ENCODE measurements at places on chromosomes 7 and 10.

- DNase-seq = no peak
Measured at GRCh38 chr7:22332461-22332870, 24.5 kb downstream of the RAPGEF5 start.

- DNase-seq = no peak
Measured at GRCh38 chr10:63671317-63671937, 150.2 kb downstream of the REEP3 start.

DNA sequence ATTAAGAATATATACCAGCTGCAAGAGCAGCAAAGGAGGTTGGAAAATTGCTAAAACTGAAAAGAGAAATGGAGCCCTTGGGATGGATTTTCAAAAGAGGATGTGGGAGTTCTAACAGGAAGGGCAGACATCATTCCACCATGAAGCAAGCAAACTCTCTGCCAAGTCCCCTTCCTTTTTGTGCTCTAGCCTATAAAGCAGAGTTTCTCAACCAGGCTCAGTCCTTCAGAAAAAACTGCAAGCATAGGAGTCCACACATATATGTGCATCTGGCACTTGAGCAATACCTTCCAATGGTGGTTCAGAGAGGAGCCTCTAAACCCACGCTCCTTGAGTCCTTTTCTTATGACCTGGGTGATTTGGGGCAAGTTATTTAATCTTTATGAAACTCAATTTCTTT is 98.6 kb upstream of the MKX start:
- no peak for DNase-seq

- no peak for DNase-seq
Measured at GRCh38 chr10:100007231-100008141, 2.3 kb downstream of the DNMBP start.

GRCh38 chr7:79868010-79868409 is 266.6 kb upstream of the GNAI1 start:
- no peak for DNase-seq

DNA sequence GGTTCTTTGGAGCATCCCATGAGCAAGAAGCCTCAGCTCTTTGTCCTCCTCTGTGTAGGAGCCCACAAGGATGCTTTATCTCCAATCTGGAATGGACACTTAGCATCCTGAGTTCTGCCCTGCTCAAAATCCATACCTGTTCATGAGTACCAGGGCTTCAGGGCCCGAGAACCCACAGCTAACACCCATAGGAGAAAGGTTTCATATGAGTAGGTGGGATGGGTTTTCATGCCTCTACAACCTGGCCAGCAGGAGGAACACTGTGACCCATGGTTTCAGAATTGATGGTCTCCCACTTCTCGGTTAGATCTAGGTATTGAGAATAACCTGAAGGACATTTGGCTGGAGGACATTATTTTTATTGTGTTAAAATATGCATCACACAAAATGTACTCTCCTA is 57.8 kb downstream of the TBXAS1 start:
- DNase-seq = no peak

- DNase-seq = no peak
Measured at GRCh38 chr10:113557424-113557862, 4.6 kb downstream of the HABP2 start.

DNA sequence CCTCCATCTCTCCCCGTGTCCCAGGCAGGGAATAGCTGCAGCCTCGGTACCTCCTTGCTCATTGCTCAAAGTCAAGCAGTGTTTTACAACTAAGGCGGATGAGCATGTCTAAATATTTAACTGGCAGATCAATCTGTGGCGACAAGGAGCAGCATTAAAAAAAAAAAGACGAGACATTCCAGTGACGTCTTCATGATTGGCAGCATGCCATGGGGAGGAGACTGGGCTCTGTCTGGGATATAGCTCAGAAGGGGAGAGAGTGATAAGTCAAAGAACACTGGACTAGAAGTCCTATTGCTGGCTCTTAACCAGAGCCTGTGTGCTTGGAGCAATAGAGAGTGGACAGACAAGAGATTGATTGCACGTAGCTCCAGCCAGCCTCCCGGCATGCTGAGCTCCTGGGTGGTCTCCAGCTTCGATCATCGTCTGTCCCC is 287.5 kb upstream of the PODXL start:
- no peak for DNase-seq

DNA sequence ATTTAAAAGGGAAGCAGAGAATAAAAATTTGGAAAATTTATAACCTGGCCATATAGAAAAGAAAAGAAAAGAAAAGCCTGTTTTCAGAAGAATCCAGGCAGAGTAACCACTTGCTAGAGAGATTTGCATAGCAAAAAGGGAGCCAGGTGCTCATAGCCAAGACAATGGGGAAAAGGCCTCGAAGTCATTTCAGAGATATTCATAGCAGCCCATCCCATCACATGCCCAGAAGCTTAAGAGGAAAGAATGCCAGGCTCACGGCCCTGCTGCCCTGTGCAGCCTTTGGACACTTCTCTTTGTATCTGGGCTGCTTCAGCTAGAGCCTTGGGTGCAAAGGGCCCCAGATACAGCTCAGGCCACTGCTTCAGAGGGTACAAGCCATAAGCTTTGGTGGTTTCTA is 159.8 kb downstream of the CCDC7 start:
- DNase-seq = no peak

DNA sequence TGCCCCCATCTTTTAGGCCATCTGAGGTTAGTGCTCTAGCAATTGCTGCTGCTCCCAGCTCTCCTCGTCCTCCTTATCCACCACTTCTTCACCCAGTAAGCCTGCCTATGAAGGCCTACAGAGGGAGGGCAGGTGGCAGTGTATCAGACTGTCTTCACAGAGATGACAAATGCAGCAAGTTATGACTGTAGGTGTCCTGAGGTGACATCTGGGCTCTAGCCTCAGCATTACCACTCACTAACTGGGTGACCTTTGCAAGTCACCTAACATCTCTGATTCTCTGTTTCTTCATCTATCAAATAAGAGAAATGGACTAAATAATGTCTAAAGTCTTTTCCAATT is 151.6 kb downstream of the NOC3L start:
- DNase-seq = no peak

GRCh38 chr10:16853201-16853600 is 36.0 kb upstream of the RSU1 start:
- DNase-seq = no peak

DNA sequence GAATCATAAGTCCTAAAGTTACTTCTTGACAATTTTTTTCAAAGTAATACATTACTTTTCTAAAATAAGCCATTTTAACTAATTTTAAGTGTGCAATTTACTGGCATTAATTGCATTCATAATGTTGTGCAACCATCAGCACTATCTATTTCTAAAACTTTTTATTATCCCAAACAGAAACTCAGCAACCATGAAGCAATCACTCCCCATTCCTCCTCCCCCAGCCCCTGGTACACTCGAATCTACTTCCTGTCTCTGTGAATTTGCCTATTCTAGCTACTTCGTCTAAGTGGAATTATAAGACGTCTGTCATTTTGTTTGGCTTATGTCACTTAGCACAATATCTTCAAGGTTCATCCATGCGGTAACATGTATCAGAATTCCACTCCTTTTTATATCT is 84.9 kb downstream of the MKX start:
- DNase-seq = no peak

DNA sequence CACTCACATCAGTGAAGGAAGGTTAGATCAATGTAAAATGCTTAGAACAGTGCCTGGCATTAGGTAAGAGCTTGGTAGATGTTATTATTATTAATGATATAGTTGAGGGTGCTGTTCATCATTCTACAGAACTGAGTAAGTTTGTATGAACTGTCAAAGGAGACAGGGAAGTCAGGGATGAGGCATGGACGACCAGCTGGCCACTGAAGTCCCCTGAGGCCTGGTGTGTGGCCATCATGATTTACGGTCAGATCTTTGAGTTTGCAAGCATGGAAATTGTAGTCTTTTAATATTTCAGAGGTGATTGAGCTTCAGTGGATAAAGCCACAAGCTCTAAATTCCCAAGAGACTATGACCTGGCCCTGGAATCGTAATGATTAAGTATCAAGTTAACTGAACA is 6.9 kb downstream of the ARMC3 start:
- no peak for DNase-seq

DNA sequence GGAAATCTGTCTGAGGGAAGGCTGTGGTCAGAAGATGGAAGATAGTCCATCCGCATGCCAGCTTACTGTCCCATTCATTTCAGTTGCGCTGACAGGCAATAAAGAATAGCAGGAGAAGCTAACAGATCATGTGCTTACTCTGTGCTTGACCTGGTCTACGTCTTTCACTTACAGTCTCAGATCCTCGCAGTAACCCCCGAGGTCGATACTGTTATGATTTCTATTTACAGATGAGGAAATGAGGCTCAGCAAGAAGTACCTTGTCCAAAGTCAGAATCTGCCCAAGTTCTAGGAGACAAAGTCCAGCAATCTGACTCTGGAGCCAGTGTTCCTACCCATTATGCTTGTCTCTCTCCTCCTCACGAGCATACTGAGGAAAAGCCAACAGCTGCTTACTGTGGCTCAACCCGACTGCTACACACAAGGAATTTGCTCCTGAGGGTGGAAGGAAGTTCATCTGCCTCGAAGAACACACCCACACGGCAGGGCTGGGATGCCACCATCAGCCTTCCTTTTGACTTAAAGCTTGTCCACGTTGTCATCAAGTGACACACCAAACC is 74.2 kb downstream of the MINPP1 start:
- no peak for DNase-seq

GRCh38 chr7:40211276-40212003 is 76.6 kb downstream of the SUGCT start:
- no peak for DNase-seq

DNA sequence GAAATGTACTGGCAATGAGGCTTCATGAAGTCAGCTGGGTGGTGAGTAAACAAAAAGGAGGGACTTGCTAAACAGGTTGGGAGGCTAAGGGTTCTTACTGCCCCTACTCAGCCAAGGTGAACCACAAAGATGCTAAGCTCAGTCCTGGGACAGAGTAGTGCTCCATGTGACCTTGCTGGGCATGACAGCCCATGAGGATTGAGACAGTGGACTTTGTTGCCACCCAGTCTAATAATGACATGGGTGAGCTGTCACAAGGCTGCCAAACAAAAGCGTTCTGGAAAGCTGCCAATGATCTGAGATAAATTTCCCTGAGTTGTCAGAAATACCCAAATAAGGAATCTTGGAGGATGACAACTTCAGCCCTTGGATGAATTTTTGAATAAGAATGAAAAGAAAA is 75.2 kb downstream of the CLEC2L start:
- no peak for DNase-seq

DNA sequence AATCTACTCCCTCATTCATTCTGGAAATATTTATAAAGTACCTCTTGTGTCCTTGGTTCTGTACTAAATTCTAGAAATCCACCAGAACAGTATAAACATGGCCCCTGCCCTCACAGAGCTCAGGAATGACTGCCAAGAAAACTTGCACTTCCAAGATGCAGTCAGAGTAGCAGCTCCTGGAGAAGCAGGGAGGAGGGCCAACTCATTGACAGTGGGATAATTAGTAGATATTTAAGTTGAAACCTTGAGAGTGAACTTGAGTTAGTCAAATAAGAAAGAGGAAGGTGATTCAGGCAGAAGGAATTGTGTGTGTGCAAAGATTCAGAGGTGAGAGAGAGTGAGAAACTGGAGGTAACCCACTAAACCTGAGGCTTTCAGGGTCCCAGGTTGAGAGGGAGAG is 182.2 kb upstream of the INHBA start:
- no peak for DNase-seq

- DNase-seq = no peak
Measured at GRCh38 chr7:134016223-134016941, 110.8 kb upstream of the LRGUK start.

DNA sequence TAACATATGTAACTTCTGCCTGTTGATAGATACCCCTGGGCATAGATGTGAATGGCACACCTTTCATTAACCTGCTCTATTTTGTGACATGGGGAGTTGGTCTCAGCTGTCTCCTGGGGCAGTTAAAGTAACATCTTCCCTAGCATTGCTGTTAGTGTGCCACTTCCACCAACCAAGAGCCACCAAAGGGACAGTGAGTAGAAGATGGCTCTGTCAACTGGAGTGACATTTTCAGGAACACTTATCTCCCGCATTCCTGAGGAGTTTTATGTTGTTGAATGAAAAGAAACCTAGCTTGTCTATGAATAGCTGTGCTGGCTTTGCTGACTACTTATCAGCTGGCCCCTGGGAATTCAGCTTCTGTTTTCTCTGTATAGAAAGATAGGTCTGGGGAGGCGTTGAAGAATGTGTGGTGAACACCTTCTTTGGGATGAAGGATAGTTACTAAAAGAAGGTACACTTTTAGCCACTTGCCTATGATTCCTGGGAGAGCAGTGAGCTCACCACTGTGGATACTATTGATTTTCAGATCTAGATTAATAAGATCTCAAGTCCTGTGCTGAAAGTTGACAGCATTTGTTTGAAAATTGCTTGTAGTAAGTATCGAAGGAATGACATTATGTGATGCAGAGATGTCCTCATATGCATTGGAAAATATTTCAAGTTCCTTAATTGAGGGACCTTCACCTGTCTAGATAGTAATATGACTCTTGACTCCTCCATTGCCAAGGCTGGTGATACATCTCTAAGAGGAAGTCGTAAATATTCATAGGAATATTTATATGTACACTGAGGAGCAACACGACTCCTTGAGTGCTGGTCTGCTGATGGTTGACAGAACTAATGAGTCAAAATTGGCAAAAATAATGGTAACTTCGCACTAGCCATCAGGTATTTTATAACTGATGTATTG is 7.6 kb downstream of the STARD3NL start:
- no peak for DNase-seq

- DNase-seq = no peak
Measured at GRCh38 chr7:128939075-128939860, 1.5 kb downstream of the IRF5 start.

GRCh38 chr7:105799677-105800076 is 76.7 kb downstream of the ATXN7L1 start:
- DNase-seq = no peak

- DNase-seq = no peak
Measured at GRCh38 chr10:120749072-120749471, 102.1 kb upstream of the WDR11 start.

GRCh38 chr10:98293550-98294269 is 25.7 kb upstream of the LOXL4 start:
- no peak for DNase-seq

GRCh38 chr10:22560096-22560912 is 154.1 kb downstream of the PIP4K2A start:
- DNase-seq = no peak

DNA sequence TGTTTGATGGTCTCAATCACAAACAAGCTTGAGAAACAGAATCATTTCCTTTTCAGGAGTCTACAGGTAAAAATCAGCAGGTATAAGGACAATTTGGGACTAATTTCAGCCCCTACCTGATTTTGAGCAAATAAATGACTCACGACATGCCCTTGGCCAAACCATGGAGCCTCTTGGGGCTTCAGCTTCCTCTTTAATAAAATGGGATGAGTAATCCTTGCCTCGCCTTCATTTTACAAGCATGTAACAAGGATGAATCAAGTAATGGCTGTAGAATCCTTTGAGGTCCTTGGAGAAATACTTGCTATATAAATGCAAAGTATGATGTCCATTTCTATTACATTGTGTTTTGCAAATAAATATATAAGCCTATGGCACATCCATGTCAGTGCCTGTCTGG is 212.8 kb upstream of the PODXL start:
- DNase-seq = no peak

GRCh38 chr7:100432621-100433275 is 3.1 kb downstream of the MEPCE start:
- no peak for DNase-seq

GRCh38 chr10:116067825-116068224 is 205.2 kb downstream of the GFRA1 start:
- no peak for DNase-seq

Measured in stimulated activated CD8-positive, alpha-beta memory T cell treated with anti-CD3 and anti-CD28 coated beads, Interleukin-2, amount 100 ng/mL, for 1 hour (primary cell).